ENCODE measurements at places on chromosomes 6 and 20. TPM values are rescaled to one million over a fixed set of nuclear protein-coding genes. Genes with fewer than 3 reads are reported as not detected.

Gene MAP1LC3A
- polyA plus RNA-seq, result not detected

Gene ESR1
- polyA plus RNA-seq, result 0.55 TPM

Gene GMPR
- polyA plus RNA-seq, result 45.6 TPM

Gene PSORS1C1
- not detected for polyA plus RNA-seq

DNA sequence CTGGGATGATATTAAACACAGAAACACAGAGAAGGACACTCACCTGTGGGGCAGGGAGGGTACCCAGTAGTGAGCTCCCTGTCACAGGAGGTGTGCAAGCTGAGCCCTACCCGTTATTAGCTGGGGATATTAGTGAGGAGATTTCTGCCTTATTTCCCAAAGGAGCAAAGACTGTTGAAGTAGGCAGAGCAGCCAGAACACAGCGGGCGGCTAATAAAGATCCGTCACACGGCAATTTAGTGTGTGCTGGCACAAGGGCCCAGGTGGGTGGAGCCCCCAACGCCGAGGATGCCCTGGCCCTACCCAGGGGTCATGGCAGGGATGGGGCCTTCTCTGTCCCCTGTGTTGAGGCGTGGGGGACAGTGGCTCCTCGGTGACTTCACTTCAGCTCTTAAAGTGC lies 8.3 kb downstream of the VSTM2L start:
- H3K4me3 ChIP-seq, result no peak overlapping the region
- no peak for DNase-seq
- peaks cover 76% of the 10 kb centered on the region for H3K27me3 ChIP-seq
- H3K4me1 ChIP-seq, result no peaks in the 10 kb centered on the region
- no peak overlapping the region for H3K27ac ChIP-seq

DNA sequence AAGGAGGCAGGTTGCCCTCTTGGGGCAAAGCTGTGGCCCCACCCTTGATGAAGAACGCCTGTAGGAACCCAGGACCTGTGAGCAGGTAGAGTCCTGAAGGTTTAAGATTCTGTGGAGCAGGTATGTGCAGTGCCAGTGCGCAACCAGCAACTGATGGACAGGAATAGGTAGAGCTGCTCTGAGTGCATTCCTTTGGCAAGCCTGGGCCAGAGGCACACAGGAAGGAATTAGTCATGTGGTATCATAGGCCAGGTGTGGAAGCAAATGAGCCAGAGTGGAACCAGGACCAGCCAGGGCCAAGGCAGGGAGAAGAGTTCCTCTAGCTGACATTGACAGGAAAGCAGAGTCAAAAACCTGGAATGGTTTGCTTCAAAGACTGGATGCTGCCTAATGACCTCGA lies 1.4 kb upstream of the KHDC1 start:
- H3K27ac ChIP-seq, result no peak overlapping the region
- DNase-seq, result no peak
- peaks cover 6% of the 10 kb centered on the region for H3K36me3 ChIP-seq
- H3K4me3 ChIP-seq, result no peak overlapping the region
- peaks cover 10% of the 10 kb centered on the region for H3K4me1 ChIP-seq

DNA sequence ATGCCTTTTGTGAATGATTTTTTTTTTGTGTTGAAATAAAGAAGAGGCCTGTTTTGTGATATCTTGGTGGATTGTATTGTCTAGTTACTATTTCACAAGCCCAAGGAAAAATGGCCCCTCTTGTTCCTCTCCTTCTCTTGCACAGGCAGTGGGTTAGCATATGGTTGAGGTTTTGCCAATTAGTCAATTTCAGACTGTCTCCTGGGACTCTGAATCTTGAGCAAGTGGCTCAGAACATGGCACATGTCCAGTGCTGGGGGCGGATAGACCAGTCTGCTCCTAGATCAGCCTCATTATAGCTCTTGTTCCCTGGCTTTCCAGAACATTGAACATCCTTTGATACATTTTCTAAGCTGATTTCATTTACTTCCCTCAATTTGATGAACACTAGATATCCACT lies 589.2 kb downstream of the PHF3 start:
- H3K27me3 ChIP-seq, result no peaks in the 10 kb centered on the region
- no peaks in the 10 kb centered on the region for H3K36me3 ChIP-seq
- no peak overlapping the region for H3K4me3 ChIP-seq
